ENCODE measurements at places on chromosomes 2 and 18. TPM values are rescaled to one million over a fixed set of nuclear protein-coding genes. Genes with fewer than 3 reads are reported as not detected.

ARHGAP28 gene
- 0.26 TPM for polyA plus RNA-seq

FLACC1 gene
- 0.12 TPM for polyA plus RNA-seq

EFHD1 gene
- 1.1 TPM for polyA plus RNA-seq

LRP1B gene
- polyA plus RNA-seq, result 0.03 TPM

DSG4 gene
- 0.15 TPM for polyA plus RNA-seq

ALPI gene
- not detected for polyA plus RNA-seq

M1AP gene
- 0.58 TPM for polyA plus RNA-seq

EMILIN1 gene
- 0.17 TPM for polyA plus RNA-seq

SLC9A4 gene
- polyA plus RNA-seq, result not detected

LINC00305 gene
- polyA plus RNA-seq, result not detected

CFAP221 gene
- not detected for polyA plus RNA-seq

PDE1A gene
- polyA plus RNA-seq, result 0.05 TPM

FAP gene
- polyA plus RNA-seq, result 25.5 TPM

PROKR1 gene
- polyA plus RNA-seq, result 0.01 TPM

LAMA1 gene
- polyA plus RNA-seq, result 24.9 TPM

CMPK2 gene
- 0.12 TPM for polyA plus RNA-seq

OTOF gene
- polyA plus RNA-seq, result not detected

CYP27C1 gene
- polyA plus RNA-seq, result 4.3 TPM

NFE2L2 gene
- polyA plus RNA-seq, result 107 TPM

KCNG3 gene
- polyA plus RNA-seq, result not detected

NT5C1B gene
- not detected for polyA plus RNA-seq

GAL3ST2 gene
- not detected for polyA plus RNA-seq
